ENCODE measurements at places on chromosomes 5 and 9.

GRCh38 chr5:40312205-40312604, 367.5 kb upstream of the PTGER4 start:
- DNase-seq: no peak

- DNase-seq: no peak
These were observed 25.9 kb downstream of the FNBP1 start for GRCh38 chr9:130017076-130017475.

DNA sequence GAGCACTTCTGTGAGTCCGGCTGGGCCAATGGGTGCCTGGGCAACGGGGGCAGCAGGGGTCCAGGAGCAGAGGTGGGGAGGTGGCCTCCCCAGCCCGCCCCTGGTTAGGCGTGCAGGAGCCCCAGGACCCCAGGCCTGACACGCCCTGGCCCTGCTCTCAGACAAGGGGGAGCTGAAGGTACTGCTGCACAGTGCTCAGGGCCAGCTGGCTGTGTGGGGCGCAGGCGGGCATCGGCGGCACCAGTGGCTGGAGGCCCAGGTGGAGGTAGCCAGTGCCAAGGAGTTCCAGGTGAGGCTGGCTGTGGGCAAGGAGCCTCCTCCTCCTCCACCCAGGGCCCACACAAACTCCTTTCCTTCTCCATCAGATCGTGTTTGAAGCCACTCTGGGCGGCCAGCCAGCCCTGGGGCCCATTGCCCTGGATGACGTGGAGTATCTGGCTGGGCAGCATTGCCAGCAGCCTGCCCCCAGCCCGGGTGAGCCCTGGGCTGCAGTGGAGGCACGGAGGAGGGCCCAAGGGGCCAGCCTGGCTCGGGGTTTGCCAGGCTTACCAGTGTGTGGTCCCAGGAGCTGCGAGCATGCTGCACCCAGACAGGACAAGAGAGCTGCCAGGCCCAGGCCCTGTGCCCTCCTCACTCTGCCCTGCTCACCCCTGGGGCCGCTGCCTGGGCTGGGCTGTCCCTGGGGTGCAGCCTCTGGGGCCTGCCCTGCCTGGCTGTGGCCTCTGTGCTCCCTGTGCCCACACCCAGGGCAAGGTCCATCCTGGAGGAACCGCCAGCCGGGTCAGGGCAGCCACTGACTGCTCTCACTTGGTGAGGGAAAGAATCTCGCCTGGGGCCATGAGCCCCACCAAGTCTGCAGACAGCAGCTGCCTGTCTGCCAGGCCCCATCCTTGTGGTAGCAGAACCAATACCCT, 7.0 kb downstream of the MAMDC4 start:
- no peak for DNase-seq

DNA sequence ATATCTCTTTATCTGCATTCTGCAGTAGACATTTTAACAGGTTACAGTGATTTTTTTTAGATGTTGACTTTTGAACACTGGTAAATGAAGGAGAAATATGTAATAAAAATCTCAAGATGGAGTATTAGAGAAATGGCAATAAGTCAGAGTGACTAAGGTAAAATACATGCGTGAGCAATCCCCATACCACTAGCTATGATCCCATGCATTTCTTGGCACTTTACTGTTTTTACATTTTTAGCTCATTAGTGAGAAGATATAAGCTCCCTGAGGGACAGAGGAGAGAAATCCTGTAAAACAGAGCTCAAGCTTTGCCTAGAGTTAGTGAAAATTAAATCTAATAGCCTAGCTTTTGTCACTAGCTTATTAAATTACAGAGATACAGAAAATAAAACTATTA, 181.9 kb upstream of the TRPM3 start:
- DNase-seq: no peak

DNA sequence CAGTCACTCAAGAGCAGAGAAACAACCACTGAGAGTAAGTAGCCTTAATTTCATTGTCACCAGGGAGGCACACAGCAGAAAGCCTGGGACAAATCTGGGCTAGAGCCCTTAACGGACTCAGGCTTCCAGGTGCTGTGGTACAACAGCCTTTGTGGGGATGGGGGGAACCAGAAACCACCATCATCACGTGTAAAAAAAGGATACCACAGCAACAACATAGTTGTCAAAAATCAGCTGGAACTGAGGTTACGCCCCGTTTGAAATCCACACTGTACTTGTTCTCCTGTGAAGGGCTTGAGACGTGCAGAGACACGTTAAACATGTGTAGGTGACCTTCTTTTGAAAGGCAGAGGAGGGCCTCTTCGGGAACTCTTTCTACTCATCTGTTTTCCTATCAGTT, 16.6 kb upstream of the PLPP1 start:
- DNase-seq: no peak

DNA sequence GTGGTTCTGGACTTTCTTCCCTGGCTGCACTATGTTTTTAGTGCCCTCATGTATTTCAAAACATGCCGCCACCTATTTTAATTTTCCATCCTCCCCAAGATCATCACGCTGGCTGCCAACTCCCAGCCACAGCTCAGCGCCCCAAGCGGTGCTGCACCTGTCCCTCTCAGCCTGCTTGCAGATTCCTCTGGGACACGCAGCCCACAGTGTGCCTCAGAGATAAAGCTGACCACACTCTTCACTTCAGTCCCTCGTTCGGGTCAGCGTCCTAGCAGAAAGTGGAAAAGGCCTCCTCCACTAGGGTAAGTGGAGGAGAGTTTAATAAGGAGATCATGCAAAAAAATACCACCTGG, 56.2 kb upstream of the CKS2 start:
- DNase-seq: no peak
